Chondrocyte (in vitro differentiated cells): ENCODE measurements at places on chromosomes 16 and 17. TPM values are rescaled to one million over a fixed set of nuclear protein-coding genes. Genes with fewer than 3 reads are reported as not detected.

- H3K4me3 ChIP-seq: no peak overlapping the region
- H3K4me1 ChIP-seq: peaks cover 14% of the 10 kb centered on the region
- no peak overlapping the region for H3K27ac ChIP-seq
- peaks cover 7% of the 10 kb centered on the region for H3K36me3 ChIP-seq
These were observed 63.7 kb upstream of the AKTIP start for GRCh38 chr16:53566552-53567245.

DNA sequence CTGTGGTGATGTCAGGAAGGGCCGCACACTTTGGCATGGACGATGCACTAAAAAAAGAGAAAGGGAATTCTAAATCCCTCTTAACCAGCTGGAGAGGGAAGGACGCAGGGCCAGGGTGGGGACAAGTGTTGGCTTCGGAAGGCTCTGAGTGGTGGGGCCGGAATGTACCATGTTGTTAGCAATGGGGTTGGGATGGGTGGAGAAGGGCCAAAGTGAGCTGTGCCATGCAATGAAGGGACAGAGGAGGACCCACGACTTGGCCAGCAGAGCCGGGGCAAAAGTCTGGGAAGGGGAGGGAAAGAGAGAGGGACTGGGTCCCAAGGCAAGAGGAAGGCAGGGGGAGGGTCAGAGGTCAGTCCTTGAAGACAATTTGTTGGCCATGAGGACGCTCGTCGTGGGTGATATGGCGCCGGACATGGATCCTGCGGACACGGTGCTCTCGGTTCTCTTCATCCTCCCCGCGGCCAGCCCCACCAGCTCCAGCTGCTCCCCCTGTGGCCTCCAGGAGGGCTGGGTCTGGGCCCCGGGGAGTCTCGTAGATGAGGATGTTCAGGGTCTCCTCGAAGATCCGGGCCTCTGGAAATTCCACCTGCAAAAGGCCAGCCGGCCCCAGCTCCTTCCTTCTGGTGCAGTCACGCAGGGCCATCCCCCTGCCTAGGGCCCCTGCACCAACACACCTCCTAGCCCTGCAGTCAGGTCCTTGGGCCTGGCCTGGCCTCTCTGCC, 6.4 kb downstream of the ASPHD1 start:
- peak; percentile 86 for DNase-seq
- H3K4me1 ChIP-seq: peaks cover 4% of the 10 kb centered on the region
- H3K4me3 ChIP-seq: no peak overlapping the region
- no peaks in the 10 kb centered on the region for H3K36me3 ChIP-seq
- no peak overlapping the region for H3K27ac ChIP-seq

Gene SAP30BP
- 59.9 to 91.8 TPM (median 67.5 TPM) in 3 replicates for total RNA-seq

DNA sequence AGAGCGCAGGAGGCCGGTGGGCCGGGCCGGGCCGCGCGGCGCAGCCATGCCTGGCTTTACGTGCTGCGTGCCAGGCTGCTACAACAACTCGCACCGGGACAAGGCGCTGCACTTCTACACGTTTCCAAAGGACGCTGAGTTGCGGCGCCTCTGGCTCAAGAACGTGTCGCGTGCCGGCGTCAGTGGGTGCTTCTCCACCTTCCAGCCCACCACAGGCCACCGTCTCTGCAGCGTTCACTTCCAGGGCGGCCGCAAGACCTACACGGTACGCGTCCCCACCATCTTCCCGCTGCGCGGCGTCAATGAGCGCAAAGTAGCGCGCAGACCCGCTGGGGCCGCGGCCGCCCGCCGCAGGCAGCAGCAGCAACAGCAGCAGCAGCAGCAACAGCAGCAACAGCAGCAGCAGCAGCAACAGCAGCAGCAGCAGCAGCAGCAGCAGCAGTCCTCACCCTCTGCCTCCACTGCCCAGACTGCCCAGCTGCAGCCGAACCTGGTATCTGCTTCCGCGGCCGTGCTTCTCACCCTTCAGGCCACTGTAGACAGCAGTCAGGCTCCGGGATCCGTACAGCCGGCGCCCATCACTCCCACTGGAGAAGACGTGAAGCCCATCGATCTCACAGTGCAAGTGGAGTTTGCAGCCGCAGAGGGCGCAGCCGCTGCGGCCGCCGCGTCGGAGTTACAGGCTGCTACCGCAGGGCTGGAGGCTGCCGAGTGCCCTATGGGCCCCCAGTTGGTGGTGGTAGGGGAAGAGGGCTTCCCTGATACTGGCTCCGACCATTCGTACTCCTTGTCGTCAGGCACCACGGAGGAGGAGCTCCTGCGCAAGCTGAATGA, 606 bp downstream of the THAP11 start:
- no peak for DNase-seq
- peaks cover 1% of the 10 kb centered on the region for H3K36me3 ChIP-seq
- H3K27me3 ChIP-seq: no peaks in the 10 kb centered on the region
- peak overlapping the region; percentile 91 for H3K4me3 ChIP-seq

GRCh38 chr16:50743581-50744225, 1.8 kb downstream of the CYLD start:
- DNase-seq: no peak
- H3K27me3 ChIP-seq: peaks cover 2% of the 10 kb centered on the region
- no peak overlapping the region for H3K4me3 ChIP-seq
- peaks cover 32% of the 10 kb centered on the region for H3K4me1 ChIP-seq
- H3K36me3 ChIP-seq: peaks cover 3% of the 10 kb centered on the region

Gene FOXN1
- total RNA-seq: not detected in 3 replicates

DNA sequence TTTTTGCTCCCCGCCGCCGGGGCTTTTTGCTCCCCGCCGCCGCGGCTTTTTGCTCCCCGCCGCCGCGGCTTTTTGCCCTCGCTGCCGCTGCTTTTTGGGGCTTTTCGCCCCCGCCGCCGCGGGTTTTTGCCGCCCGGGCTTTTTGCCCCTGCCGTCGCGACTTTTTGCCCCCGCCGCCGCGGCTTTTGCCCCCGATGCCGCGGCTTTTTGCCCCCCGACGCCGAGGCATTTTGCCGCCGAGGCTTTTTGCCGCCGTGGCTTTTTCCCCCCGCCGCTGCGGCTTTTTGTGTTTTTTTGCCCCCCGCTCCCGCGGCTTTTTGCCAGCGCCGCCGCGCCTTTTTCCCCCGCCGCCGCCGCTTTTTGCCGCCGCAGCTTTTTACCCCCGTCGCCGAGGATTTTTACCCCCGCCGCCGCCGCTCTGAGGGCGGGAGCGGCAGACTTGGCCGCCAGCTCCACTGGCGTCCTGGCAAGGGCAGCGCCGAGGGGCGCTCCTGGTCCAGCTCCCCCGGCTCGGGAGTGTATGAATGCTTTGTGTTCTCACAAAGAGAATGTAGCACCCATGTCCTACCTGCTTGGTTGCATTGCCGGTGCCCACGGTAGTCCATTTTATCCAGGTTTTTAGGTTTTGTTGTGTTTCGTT, 151.7 kb downstream of the KCNJ18 start:
- no peak overlapping the region for H3K4me3 ChIP-seq
- DNase-seq: no peak
- H3K36me3 ChIP-seq: no peaks in the 10 kb centered on the region
- H3K27me3 ChIP-seq: no peaks in the 10 kb centered on the region
- H3K4me1 ChIP-seq: no peaks in the 10 kb centered on the region

DNA sequence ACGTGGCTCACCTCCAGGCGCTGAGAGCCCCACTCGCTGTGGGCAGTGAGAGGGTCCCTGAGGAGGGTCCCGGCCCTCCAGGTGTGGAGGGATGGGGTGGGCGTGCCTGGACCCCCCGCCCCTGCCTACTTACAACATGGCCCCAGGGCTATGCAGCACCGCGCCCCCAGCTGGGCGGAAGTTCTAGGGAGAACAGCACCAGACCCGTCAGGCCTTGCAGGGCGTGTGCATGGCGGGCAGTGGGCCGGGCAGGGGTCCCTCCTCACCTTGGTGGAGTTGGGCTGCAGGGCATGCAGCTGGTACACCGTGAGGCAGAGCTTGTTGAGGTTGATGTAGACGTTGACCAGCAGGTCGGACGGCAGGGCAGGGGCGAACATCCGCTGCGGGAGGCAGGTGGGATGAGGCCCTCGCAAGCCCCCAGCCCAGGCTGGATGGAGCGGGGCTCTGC, 2.7 kb downstream of the SMIM22 start:
- H3K4me1 ChIP-seq: peaks cover 7% of the 10 kb centered on the region
- no peak for DNase-seq
- H3K27ac ChIP-seq: no peak overlapping the region
- H3K36me3 ChIP-seq: peaks cover 6% of the 10 kb centered on the region

DNA sequence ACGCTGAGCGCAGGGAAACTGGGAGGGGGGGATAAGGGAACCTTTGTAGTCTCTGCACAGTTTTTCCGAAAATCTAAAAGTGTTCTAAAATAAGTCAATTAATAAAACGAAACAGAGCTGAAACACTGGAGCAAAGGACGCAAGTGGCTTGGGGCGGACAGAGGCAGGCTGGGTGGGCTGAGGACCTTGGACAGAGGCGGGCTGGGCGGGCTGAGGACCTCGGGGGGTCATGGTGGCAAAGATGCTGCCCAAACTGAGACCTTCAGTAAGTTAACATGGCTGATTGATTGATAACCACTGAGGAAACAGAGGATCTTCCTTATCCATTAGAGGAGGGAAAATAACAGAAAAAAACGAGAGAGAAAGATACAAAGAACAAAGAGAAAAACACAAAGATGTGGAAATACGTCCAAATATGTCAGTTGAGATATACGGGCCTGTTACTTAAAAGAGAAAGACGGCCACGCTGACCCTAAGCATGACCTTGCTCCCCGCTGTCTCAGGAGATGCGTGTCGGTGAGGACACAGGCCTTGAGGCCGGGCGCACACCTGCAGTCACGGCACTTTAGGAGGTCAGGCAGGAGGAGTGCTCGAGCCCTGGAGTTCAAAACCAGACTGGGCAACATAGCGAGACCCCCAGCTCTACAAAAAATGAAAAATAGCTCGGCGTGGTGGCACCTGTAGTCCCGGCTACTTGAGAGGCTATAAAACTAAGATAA, 76.1 kb upstream of the GNG13 start:
- DNase-seq: peak; percentile 67
- no peaks in the 10 kb centered on the region for H3K27me3 ChIP-seq
- peaks cover 13% of the 10 kb centered on the region for H3K36me3 ChIP-seq
- H3K4me1 ChIP-seq: no peaks in the 10 kb centered on the region

DNA sequence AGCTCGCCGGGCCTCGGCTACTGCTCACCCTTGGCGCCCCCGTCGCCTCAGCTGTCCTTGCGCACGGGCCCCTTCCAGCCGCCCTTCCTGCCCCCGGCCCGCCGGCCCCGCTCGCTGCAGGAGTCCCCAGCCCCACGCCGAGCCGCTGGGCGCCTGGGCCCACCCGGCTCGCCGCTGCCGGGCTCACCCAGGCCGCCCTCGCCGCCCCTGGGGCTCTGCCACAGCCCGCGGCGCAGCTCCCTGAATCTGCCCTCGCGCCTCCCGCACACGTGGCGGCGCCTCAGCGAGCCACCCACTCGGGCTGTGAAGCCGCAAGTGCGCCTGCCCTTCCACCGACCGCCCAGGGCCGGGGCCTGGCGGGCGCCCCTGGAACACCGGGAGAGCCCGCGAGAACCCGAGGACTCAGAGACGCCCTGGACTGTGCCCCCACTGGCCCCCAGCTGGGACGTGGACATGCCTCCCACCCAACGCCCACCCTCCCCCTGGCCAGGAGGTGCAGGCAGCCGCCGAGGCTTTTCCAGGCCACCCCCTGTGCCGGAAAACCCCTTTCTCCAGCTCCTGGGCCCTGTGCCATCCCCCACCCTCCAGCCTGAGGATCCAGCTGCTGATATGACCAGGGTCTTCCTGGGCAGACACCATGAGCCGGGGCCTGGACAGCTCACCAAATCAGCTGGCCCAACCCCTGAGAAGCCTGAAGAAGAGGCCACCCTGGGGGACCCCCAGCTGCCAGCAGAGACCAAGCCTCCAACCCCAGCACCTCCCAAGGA, 12.8 kb downstream of the MYO15A start:
- no peaks in the 10 kb centered on the region for H3K36me3 ChIP-seq
- DNase-seq: no peak
- no peaks in the 10 kb centered on the region for H3K4me1 ChIP-seq
- H3K4me3 ChIP-seq: no peak overlapping the region
- no peaks in the 10 kb centered on the region for H3K27me3 ChIP-seq
- no peak overlapping the region for H3K27ac ChIP-seq

Gene KCNAB3
- total RNA-seq: 1.9 to 3.2 TPM (median 2.3 TPM) in 3 replicates

DNA sequence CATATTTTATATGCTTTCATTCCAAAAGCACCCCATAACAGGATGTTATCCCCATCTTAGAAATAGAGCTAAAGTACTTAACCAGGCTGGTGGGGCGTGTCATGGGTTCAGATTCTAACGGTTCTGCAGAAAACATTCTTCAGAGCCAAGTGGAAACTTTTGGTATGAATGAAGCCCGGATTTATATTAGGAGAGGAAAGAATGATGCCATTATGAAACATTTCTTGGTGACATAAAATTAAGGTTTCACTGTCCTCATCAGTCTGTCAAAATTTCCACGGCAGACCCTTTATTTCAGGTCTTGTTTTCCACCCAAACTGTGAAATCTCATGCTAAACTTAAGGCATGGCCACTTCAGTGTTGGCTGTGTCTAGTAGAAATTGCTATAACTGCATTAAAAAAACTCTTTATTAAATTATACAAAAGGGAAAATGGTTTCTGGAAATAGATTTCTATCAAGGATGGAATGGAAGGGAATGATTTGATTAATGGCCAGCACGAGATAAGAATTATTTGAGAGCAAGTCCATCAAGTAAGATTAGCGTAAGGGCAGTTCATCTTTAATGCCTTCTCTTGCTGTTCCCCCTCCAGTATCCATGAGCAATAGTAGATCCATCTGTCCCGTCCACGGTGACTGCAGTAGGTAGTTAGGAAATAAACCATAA, 11.7 kb downstream of the PRKCA start:
- H3K27me3 ChIP-seq: no peaks in the 10 kb centered on the region
- peaks cover 12% of the 10 kb centered on the region for H3K36me3 ChIP-seq
- no peak overlapping the region for H3K4me3 ChIP-seq
- DNase-seq: no peak
- H3K27ac ChIP-seq: no peak overlapping the region

DNA sequence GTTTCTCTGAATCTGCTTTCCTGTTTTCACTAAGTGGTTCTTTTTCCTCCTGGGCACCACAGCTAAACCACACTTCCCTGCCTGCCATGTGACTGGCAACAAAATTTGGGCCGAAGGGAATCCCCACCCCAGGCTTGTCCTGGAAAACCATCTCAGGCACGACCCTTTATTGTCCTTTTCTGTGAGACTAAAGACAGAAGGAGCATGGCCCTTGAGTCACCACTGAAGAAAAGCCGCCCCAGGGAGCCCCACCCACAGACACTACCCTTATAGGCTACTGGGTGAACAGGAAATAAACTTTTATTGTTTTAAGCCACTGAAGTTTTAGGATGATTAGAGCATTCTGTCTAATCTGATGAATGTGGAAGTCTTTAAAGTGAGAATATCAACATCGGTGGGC, 88.6 kb upstream of the BRD7 start:
- no peak overlapping the region for H3K27ac ChIP-seq
- H3K27me3 ChIP-seq: peaks cover 44% of the 10 kb centered on the region
- H3K36me3 ChIP-seq: no peaks in the 10 kb centered on the region
- peak; percentile 29 for DNase-seq
- H3K4me3 ChIP-seq: no peak overlapping the region
- no peaks in the 10 kb centered on the region for H3K4me1 ChIP-seq

DNA sequence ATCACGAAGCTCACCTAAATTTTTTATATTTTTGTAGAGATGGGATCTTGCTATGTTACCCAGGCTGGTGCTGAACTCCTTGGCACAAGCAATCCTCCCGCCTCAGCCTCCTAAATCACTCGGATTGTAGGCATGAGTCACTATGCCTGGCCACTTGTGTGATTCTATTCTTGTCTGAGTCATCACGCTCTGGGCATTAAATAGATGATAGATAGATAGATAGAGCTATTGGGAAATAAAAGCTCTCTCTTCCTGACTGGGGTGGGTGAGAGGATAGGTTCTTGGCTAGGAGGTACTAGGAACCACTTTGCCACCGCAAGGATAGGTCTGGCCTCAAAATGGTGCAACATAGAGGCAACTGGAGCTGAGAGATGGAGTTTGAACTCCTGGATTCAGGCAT, 21.4 kb upstream of the CACNG3 start:
- no peak for DNase-seq
- no peaks in the 10 kb centered on the region for H3K4me1 ChIP-seq
- H3K27me3 ChIP-seq: no peaks in the 10 kb centered on the region
- no peak overlapping the region for H3K4me3 ChIP-seq
- no peaks in the 10 kb centered on the region for H3K36me3 ChIP-seq

Gene FBXO39
- total RNA-seq: not detected in 3 replicates
